ENCODE measurements at places on chromosomes 3 and 15. TPM values are rescaled to one million over a fixed set of nuclear protein-coding genes. Genes with fewer than 3 reads are reported as not detected.

LINGO1 gene
- 22.4 TPM for polyA plus RNA-seq

IL12A gene
- 0.49 TPM for polyA plus RNA-seq

C15orf61 gene
- 6.1 TPM for polyA plus RNA-seq

ANKRD34C gene
- 0.12 TPM for polyA plus RNA-seq

B3GNT5 gene
- polyA plus RNA-seq = 21.4 TPM

CCR5 gene
- polyA plus RNA-seq = 0.17 TPM

IGSF10 gene
- polyA plus RNA-seq = 2.8 TPM

TGM5 gene
- not detected for polyA plus RNA-seq

GOLGA8S gene
- 1.6 TPM for polyA plus RNA-seq

LRRIQ4 gene
- polyA plus RNA-seq = not detected

DYNLT2B gene
- 37.8 TPM for polyA plus RNA-seq

SLC24A5 gene
- 0.64 TPM for polyA plus RNA-seq

COL6A5 gene
- not detected for polyA plus RNA-seq

PPM1L gene
- polyA plus RNA-seq = 7.6 TPM

TRIP4 gene
- polyA plus RNA-seq = 37.2 TPM

Measured in renal pelvis (tissue), 12 donors.